ENCODE measurements at places on chromosomes 1 and 21.

- no peak for DNase-seq
Measured at GRCh38 chr1:175482071-175482451, 261.3 kb downstream of the TNR start.

DNA sequence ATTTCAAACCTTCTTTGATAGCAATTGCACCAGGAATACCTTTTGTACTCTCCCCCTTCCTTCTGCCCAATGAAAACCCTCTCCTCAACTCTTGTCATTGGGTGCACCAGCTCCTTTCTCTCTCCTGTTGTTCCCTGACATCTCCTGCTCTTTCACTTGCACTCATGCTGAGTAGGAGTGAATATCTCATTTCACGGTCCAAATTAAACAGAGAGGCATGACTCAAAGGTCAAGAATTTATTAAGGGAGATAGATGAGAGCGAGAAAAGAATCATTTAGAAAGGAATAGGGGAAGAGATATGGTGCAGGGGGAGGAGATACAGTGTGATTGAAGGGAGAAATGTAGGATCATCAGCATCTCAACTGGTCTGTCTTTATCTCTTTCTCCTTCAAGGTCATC is 22.1 kb downstream of the AIM2 start:
- DNase-seq: no peak

- no peak for DNase-seq
Measured at GRCh38 chr1:218705391-218705790, 360.3 kb downstream of the TGFB2 start.

DNA sequence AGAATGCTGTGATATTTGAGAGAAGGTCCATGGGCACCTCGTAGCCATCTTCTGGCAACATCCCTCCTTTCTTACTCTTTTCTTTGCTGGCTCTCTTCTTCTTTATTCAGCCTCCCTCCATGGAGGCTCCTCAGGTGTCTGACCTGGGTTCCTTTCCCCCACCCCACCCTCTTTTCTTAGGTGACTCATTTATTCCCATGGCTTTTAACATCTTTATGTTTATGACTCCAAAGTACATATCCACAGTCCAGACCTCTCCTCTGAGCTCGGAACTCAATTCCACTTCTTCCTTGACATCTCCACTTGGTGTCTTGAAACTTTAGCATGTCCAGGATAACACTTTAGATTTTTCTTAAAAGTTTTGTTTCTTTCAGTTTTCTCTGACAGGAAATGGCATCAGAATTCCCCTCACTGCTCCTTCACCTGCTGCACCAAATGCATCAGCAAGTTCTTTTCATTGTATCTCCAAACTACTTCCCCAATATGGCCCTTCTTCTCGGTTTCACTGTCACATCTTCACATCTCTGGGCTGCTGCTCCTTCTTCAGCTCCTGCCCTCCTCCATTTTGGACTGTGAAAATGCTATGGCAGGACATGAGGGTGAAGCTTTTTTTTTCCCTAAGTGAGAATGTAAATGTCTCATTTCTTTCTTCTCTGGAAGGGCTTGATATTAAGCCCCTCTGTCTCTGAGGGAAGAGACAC is 95.9 kb downstream of the GIPC2 start:
- no peak for DNase-seq

GRCh38 chr1:154657556-154657955 is 49.6 kb upstream of the ADAR start:
- DNase-seq: no peak

- DNase-seq: no peak
Measured at GRCh38 chr1:95006681-95007080, 66.1 kb downstream of the ALG14 start.

DNA sequence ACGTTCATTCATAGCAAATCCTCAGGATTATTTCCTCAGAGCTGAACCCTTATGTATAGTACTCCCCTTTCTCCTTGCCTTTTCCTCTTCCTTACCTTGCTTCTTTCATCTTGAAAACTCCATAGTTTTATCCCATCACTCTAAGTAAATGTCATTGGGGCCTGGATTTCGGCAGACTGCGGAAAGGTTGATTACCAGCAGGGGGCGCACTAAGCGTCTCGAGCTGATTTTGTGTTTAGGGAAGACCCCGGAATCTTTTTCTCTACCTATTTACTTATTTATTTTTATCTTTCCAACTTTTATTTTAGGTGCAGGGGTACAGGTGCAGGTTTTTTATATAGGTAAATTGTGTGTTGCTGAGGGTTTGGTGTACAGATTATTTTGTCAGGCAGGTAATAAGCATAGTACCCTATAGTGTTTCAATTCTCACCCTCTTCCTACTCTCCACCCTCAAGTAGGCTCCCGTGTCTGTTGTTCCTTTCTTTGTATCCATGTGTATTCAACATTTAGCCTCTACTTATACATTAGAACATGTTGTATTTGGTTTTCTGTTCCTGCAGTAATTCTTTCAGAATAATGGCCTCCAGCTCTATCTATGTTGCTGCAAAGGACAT is 11.4 kb upstream of the MTARC1 start:
- no peak for DNase-seq

- DNase-seq: no peak
Measured at GRCh38 chr1:22436948-22437347, 14.7 kb upstream of the ZBTB40 start.

GRCh38 chr21:40602080-40602479 is 244.9 kb downstream of the DSCAM start:
- no peak for DNase-seq

GRCh38 chr1:38270849-38271633 is 224.4 kb upstream of the POU3F1 start:
- DNase-seq: no peak

DNA sequence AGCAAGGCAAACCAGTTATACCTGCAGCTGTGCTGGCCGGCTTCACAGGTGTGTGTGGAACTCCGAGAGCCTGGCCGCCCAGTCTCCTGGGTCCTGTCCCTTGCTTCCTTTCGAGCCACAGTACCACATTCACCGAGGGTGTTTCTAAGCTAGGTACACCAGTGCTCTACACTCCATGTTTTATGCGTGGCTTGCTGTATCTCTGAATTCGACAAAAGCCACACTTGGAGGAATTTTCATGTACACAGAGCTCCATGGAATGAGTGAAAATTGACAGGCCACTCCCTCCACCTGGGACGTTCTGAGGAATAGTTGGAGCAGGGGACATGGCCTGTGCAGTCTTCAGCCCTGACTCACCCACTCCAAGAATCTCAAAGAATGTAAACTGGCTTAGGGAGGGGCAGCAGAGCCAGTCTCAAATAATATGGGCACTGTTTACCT is 14.0 kb downstream of the ETS2 start:
- DNase-seq: no peak

DNA sequence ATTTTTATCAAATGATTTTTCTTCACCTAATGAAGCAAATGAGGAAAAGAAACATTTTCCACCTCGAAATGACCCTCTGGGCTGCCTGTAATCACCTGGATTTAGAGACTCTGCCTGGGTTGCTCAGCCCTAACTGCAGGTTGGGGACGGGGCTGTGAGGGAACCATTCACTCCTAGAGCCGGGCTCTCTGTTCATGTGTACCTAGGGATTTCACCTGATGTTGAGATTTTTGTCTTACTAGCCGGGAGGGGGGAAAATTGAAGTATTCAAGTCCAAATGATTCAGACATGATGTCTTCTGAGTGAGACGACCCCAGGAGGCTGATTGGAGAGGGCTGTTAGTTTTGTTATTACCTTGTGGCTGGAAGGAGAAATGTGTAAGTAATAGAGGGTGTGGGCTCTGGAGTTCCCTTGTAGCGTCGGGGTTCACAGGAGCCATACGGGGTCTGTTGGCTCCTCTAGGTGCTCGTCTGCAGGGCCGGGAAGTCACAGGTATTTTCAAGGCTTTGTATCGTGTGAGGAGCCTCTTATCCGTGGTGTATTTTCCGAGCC is 42.3 kb upstream of the PWP2 start:
- DNase-seq: no peak

GRCh38 chr1:119542492-119542946 is 35.5 kb downstream of the HSD3B1 start:
- DNase-seq: no peak

GRCh38 chr1:50968821-50969610 is 1.0 kb upstream of the CDKN2C start:
- peak; percentile 57 for DNase-seq

DNA sequence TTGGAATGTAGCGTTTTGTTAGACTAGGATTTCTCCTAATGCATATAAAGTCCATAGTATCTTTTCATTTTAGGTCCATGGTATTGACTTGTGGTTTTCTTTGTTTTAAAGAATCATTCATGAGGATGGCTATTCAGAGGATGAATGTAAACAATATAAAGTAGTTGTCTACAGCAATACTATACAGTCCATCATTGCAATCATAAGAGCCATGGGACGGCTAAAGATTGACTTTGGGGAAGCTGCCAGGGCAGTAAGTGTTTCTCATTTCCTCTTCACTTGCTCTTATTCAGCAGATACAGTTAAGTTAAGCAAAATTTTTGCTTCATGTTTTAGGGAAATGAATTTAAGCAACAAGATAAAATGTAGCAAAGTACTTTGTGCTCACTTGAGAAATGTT is 25.4 kb downstream of the GNAI3 start:
- DNase-seq: no peak

DNA sequence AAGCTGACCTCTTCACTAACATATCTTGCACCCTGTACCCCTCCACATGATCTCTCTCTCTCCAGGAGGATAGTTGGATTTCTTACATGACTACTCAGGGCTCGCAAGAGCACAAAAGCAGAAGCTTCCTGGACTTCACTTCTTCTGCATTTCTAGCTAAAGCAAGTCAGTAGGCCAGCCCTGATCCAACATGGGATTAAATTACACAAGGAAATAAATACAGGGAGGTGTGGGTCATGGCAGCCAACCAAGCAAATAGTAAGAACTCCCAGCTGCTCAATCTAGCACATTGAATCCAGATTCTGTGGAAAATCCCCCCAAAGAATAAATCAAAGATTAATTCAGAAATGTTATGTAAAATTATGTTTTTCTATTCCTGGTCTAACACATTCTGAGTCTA is 33.3 kb downstream of the KLHDC7A start:
- no peak for DNase-seq

DNA sequence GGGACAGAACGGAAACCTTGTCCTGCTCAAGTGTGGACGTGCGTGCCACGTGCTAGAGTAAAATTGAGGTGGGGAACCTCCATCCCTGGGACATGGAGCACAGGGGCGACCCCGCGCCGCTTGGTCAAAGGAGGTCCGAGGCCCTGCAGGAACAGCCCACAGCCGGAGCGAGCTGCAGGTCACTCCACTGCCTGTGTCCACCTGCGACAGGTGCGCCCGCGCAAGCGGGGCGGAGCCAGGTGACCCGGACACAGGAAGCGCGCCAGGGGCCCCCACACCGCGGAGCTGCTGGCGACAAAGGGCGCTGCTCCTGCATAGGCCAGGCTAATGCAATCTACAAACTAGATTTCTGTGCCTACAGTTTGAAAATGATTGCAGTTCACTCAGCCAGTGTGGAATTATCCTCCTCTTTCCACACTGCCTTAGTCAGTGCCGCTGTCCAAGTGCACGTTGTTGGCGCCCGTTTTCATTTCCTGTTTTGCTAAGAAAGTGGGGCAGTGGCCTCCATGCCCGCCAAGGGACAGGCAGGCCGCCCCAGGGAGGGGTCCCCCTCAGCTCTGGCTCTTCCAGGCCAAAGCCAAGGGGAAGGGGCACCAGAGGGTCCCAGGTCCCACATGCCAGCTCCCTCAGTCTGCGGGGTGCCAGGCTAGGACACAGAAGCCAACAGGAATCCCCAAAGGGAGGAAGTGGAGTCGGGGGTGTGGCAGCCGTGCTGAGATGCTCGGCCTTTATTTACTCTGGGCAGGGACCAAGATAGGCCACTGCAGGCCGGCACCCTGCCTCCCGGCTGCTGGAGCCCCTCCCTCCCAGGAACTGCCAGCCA is 4.3 kb upstream of the NADK start:
- DNase-seq: no peak

GRCh38 chr1:29544406-29544805 is 308.1 kb downstream of the PTPRU start:
- DNase-seq: no peak

DNA sequence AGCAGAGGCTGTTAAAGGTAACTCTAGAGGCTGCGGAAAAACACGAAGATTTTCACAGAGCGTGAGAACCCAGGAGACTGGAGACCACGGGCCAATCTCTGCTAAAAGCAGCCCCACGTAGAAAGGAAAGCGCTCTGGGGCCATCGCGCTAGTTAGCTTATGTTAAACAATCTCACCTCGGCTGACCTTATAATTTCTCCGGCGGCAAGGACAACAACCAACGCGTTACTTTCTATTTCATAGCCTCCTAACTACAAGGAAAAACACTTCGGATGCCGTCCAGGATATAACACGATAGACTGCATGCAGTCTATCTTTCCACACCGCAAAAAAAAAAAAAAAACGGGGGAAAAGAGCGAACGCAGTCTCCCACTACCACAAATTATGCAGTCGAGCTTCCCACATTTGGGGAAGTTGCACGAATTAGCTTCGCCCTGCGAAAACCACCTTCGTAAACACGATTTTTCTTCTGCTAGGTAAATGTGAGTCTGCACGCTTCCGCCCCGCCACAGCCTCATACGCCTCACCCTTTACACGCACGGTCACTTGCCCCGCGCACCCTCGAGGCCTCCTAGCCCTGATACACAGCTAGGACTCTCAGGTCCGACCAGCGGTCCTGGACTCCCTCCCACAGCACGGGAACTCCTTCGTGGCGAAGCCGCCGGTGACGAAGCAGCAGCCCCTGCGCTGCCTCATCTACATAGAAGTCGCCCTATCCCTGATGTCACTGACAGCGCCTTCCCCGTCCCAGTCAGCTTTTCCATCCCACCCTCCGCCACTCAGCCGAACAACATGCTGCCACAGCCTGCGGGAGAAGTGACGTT is 87.8 kb downstream of the PRKAB2 start:
- DNase-seq: peak; percentile 85

GRCh38 chr1:19476450-19477190 is 8.7 kb downstream of the CAPZB start:
- DNase-seq: peak; percentile 38

GRCh38 chr1:214602764-214603657 is at the start of gene CENPF:
Gene CENPF, plus strand, starts transcription at chr1:214603195. Its CDS starts 10,560 bp downstream, at chr1:214613755.
- DNase-seq: peak; percentile 96

DNA sequence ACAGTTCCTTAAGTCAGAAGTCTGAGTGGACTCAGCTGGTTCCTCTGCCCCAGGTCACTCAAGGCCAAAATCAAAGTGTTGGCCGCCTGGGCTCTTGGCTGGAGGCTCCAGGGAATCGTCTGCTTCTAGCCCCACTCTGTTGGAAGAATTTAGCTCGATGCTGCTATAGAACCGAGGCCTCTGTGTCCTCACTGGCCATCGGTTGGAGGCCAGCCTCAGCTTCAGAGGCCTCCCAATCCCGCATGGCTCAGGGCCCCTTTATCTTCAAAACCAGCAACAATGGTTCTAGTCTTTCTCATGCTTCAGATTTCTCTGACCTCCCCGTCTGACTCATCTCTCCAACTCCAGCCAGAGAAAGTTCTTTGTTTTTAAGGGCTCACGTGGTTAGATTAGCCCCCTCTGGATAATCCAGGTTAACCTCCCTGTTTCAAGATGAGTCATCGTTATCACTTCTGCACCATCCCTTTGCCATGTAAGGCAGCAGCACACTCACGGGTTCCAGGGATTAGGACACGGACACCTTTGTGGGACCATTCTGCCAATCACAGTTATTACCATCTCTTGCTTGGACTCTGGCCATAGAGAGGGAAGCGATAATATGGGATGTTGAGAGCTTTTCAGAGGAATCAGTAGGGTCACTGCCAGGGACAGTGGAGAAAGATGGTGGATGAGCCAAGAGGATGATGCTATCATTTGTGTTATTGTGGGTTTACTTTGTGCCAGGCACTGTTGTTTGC is 13.6 kb downstream of the FHAD1 start:
- no peak for DNase-seq
